ENCODE measurements at places on chromosomes 5 and 9.

DNA sequence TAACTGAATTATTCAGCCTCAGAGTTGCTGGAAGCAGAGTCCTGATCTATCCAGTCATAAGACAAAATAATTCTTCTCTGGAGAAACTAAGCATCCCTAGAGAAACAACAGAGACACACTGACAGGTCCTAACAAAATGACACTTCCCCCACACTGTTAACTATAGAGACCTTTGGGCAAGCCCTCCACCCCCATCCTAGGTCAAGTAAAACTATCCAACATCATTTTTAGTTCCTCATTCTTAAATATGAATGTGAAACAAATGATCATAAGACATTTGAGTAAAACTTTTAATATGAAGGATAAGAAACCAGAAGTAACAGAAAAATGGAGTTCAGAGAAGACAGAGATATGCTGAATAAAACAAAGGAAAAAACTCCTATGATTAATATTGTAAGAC, 30.9 kb downstream of the CNTLN start:
- no peak for DNase-seq

DNA sequence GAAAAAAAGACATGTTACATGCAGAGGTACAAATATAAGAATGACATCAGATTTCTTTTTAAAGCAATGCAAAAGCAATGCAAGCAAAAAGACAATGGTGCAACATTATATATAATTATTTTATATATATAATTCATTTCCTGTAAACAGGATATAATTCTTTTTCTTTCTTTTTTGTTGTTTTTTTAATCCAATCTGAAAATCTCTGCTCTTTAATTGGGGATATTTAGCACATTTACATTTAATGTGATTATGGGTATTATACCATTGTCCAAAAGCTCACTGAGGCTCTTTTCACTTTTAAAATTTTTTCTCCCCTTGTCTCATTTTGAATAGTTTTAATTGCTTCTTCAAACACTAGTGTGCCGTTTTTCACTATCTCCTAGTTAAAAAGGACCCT, 148.9 kb downstream of the FGF18 start:
- DNase-seq = no peak

GRCh38 chr5:134088994-134089560, 25.4 kb upstream of the TCF7 start:
- no peak for DNase-seq

GRCh38 chr5:149567226-149567625, 14.1 kb upstream of the ARHGEF37 start:
- no peak for DNase-seq

- no peak for DNase-seq
Observed at GRCh38 chr5:132467287-132467984, 23.1 kb downstream of the IRF1 start.

GRCh38 chr5:91027405-91028139, 355.5 kb downstream of the ARRDC3 start:
- no peak for DNase-seq

GRCh38 chr9:13962006-13962405, 351.9 kb downstream of the NFIB start:
- DNase-seq = no peak

GRCh38 chr9:96047741-96048103, 172.2 kb downstream of the ERCC6L2 start:
- no peak for DNase-seq

- DNase-seq = no peak
Observed at GRCh38 chr9:81530310-81530810, 159.0 kb downstream of the TLE1 start.

- DNase-seq = no peak
Observed at GRCh38 chr5:112386766-112387165, 32.3 kb downstream of the EPB41L4A start.

DNA sequence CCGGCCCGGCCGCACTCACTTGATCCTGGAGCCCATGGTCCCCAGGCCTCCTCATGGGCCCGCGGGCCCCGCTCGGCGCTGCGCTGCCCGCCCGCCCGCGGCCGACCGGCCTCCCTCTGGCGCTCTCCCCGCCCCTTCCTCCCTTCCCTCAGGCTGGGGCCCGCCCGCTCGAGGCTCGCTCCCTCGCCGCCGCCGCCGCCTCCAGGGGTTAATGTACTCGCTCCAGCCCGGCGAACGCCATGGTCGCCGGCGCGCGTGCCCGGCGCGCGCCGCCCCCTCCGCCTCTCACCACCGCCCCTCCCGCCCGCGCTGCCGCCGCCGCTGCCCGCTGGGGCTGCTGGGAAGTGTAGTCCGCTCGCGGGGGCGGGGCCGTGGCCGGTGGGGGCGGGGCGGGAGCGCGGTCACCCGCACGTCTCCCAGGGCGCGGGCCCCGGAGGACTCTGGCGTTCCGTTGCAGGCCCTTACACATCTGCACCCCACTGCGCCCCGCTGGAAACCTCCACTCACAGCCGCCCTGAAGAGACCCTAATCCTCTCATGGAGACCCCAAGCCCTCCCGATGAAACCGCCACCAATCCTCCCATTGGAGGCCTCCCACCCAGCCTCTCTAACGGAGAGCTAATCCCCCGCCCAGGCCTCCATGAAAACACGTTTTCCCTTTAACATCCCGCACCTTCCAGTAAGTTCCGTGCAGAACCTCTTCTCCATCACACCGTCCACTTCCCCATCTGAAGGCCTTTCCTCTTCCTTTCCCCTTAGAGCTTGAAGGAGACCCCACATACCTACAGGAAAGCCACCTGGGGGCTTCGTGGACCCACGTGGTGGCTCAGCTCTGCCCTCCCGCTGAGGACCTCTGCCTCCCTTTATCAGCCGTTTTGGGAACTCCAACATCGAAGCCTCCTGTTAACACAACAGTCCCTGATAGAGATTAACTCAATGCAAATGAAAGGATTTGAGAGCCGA, at the start of gene DENND1A:
Gene DENND1A, minus strand, starts transcription at position 257 of the 962 bp plus-strand sequence. Its CDS starts 221 bp downstream, at position 36.
- peak; percentile 81 for DNase-seq

DNA sequence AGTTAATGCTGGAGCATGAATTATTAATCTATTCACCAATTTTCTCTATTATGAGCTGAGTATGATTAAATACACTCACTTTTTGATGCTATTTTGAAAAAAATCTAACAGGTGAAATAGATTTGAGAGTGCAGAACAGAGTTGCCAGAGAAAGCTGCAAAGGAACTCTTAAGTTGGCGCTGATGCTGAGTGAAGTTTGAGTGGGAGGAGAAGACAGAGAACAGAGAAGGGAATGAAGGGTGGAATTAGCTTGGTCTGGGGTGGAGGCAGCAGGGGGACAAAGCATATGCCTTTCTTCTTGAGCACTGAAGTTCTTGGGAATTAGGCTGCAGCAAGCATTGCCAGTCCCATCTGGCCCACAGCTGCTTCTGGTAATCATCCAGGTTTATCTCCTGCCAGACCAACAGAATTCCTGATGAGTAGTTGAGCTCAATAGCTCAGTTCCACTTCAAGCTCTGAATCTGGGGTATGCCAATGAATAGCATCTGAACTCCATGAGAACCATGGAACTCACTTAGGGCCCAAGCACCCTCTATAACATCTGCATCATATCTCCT, 290.1 kb downstream of the HINT1 start:
- no peak for DNase-seq

DNA sequence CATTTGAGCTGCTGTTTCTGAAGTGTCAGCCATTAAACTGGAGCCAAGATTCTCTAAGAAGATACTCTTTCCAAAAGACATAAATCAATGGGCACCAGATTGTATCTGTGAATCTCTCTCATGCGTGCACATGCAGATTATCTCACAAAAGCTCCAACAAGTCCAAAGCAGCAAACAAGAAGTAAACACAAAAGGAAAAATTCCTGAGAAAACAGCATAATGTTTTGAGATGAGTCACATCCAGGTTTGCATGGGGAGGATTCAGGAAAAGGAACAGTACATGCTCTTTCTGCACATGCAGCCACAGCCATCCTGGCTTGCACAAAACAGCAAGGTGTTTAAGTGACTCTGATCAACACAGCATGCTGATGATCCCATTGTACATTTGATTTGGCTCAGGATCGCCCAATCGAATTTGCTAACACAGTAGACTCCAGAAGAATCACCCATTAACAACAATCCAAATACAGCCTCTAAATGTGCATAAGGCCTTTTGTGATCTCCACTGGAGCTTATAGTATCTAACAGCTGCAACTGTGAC, 143.1 kb downstream of the ELAVL2 start:
- DNase-seq = no peak

DNA sequence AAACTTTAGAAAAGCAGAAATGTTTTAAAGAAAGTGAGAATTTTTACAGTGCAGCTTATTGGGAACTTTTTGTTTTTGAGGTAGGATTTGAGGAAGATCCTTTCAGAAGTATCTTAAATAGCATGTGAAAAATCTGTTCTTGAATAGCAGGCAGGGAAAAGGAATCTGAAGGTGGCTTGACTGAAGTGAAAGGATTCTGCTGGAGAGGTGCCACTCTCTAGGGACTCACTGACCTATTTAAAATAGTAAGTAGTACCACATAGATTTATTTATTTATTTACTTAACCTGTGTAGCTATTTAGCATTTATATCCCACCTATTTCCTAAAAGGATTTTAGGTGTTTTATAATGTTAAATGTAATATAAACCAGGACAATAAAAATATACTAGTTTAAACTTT, 69.1 kb downstream of the NIPBL start:
- no peak for DNase-seq

DNA sequence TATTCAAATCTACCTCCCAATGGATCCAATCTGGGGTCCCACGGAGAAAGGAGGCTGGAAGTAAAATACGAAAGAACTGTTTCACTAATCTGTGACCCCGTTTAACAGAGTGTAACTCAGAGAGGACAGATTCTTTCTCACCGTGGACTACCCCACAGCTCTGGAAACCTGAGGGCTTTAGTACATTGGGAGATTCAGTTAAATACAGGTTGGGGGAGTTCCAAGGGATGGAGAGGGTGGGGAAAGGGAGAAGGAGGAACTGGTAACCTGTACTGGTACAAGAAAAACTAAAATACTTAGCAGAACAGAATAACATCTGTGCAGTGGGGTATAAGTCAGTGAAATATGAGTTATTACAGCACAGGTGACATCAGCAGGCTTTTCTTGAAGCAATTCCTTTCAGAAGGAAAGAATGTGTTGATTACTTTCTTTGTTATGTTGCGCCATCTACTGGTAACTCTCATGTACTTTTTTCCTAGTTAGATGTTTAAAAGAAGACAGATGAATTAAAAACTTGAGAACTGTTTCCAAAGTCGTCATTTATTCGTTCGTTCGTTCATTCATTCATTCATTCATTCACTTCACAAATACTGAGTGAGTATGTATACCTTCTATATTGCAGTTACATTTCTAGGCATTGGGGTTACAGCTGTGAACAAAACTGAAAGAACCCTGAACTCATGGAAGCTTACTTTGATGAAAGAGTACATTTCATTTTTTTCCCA, 30.0 kb upstream of the STOM start:
- peak; percentile 89 for DNase-seq

DNA sequence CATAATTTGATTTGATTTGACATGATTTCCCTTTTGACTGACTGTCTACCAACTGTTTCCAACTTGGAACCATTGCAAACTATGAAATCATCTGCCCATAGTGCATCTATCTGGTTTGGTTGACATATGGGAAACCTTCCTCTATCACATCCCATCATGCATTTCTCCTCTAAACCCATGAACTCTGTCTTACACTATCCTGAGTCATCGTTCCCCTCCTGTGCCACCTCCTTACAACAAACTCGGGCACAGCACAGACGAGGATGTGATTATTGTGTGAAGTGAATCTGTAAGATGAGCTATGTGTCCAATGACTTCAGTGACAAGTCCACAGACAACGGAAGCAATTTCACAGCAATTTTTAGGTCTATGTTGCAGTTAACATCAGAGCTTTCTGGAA, 126.1 kb downstream of the NPR3 start:
- DNase-seq = no peak

DNA sequence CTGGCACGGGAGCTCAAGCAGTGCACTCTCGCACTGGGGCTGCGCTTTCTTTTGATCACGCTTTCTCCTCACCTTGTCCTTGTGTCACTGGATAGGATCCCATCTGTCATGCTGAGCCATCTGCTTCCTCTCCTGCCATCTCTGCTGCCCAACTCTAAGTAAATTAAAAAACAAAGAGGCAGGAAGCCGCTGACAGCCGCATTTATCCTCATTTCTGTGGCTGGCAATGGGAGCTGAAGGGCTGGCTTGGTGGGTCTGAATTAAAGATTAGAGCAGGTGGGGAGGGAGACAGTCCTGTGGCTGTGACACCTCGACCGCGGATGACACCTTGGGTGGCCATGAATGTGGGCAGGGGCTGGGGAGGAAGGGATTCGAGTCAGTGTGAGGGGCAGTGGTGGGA, 159.2 kb upstream of the ALDH1B1 start:
- DNase-seq = no peak

DNA sequence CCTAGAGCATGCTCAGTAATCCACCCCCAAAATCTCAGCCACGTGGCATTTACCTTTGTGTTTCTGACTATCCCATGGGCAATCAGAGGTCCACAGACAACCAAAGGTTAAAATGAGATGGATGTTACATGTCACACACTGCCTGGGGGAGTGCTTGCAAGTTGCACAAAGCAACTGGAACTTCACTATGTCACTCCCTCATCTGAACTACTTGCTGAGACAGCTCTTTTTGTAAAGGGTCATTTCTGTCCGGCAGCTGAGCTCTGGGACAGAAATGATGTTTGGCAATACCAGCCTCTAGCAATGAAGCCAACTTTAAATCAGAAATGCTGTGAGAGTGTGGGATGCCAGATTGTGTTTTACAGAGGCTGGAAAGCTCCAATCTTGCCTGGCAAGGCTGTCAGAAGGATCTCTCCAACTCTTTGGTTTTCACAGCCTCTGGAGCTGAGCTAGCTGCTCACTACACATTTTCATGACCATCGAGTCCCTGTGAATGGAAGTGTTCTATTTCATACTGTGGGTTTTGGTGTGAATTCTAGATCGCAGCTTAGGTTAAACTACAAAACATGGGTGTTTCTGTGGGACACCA, 66.3 kb upstream of the TMEM215 start:
- no peak for DNase-seq

DNA sequence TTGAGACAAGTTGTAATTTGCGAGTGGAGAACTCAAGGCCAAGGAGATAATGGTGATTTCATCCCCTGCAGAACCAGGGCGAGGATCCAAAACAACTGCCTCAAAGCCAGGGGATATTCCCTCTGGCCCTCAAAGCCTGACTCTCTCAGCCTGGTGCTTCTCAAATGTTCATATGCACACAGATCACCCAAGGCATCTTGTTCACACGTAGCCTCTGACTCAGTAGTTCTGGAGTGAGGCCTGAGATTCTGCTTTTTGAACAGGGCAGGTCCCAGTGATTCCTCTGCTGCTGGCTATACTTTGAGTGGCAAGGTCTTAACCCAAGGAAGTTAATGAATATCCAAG, 30.2 kb upstream of the WWC1 start:
- no peak for DNase-seq

DNA sequence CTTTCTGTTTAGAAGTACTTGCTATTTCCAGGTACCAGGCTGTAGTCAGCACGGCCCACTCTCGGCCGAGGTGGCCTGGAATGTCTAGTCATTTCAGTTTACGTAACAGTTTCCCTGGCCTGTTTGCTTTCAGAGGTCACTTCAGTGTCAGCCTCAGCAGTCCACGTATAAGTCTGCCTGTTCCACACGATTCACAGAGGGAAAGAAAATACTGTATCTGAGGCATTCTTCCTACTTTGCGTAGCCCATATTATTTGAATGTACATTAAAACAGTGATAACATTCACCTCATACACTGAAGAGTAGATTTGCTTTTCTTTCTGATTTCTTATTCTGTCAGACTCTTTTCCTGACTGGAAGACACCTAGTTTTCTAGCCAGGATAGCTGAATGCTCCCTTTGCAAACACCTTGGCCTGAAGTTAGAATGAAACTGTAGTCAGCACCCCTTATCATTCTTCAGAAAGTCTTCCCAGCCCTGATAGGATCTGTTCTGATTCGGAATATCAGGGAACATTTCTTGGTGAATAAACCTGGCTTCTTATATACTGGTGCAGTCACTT, 140.9 kb downstream of the AOPEP start:
- DNase-seq = no peak

All from NCI-H1417 (cell line).